Activated naive CD8-positive, alpha-beta T cell treated with anti-CD3 and anti-CD28 coated beads, Interleukin-2, amount 50 U/mL, for 24 hours (primary cell): ENCODE measurements at places on chromosomes 13 and 19.

DNA sequence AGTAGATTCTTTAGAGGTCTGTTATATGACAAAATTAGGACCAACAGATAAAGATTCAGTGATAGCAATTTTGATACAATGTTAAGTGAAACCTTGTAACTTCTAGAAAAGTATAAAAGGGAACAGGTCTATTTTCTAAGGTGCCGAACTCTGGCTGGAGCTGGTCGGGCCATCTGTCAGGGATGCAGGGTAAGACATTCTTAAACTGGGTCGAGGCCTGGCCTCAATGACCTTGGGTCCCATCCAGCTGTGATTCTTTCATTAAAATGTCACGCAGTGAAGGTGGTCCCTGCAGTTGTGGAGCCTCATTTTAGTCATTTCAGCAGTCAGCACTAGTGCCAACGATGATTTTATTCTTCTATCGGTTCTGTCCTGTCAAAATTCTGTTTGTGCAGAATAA is 271.9 kb upstream of the SPRY2 start:
- H3K4me1 ChIP-seq = no peaks in the 10 kb centered on the region
- no peak overlapping the region for H3K27ac ChIP-seq
- H3K36me3 ChIP-seq = no peaks in the 10 kb centered on the region
- no peaks in the 10 kb centered on the region for H3K27me3 ChIP-seq
- no peak for DNase-seq

- peak; percentile 56 for DNase-seq
- peak overlapping the region; percentile 78 for H3K27ac ChIP-seq
- no peaks in the 10 kb centered on the region for H3K36me3 ChIP-seq
Observed at GRCh38 chr19:6108721-6109633, 1.3 kb downstream of the RFX2 start.

GRCh38 chr13:113096745-113097305 is 8.8 kb upstream of the F7 start:
- no peaks in the 10 kb centered on the region for H3K36me3 ChIP-seq
- H3K27me3 ChIP-seq = no peaks in the 10 kb centered on the region
- H3K27ac ChIP-seq = no peak overlapping the region
- no peak overlapping the region for H3K4me3 ChIP-seq
- H3K4me1 ChIP-seq = no peaks in the 10 kb centered on the region
- DNase-seq = no peak

- no peaks in the 10 kb centered on the region for H3K4me1 ChIP-seq
- H3K4me3 ChIP-seq = no peak overlapping the region
- H3K36me3 ChIP-seq = peaks cover 2% of the 10 kb centered on the region
- no peaks in the 10 kb centered on the region for H3K27me3 ChIP-seq
- no peak for DNase-seq
Observed at GRCh38 chr19:5036698-5037563, 68.0 kb downstream of the KDM4B start.

GRCh38 chr19:19740755-19741154 is 7.8 kb upstream of the ZNF14 start:
- H3K4me3 ChIP-seq = no peak overlapping the region
- H3K4me1 ChIP-seq = no peaks in the 10 kb centered on the region
- no peak overlapping the region for H3K27ac ChIP-seq
- no peaks in the 10 kb centered on the region for H3K27me3 ChIP-seq
- H3K36me3 ChIP-seq = no peaks in the 10 kb centered on the region

GRCh38 chr13:107834717-107835116 is 380.6 kb downstream of the LIG4 start:
- no peaks in the 10 kb centered on the region for H3K27me3 ChIP-seq
- H3K4me1 ChIP-seq = no peaks in the 10 kb centered on the region
- H3K27ac ChIP-seq = no peak overlapping the region
- H3K4me3 ChIP-seq = no peak overlapping the region

- peaks cover 9% of the 10 kb centered on the region for H3K36me3 ChIP-seq
- H3K27me3 ChIP-seq = peaks cover 11% of the 10 kb centered on the region
- no peak overlapping the region for H3K4me3 ChIP-seq
- no peak overlapping the region for H3K27ac ChIP-seq
- peaks cover 17% of the 10 kb centered on the region for H3K4me1 ChIP-seq
- DNase-seq = no peak
Observed at GRCh38 chr19:11485245-11485837, 4.5 kb upstream of the ELAVL3 start.

DNA sequence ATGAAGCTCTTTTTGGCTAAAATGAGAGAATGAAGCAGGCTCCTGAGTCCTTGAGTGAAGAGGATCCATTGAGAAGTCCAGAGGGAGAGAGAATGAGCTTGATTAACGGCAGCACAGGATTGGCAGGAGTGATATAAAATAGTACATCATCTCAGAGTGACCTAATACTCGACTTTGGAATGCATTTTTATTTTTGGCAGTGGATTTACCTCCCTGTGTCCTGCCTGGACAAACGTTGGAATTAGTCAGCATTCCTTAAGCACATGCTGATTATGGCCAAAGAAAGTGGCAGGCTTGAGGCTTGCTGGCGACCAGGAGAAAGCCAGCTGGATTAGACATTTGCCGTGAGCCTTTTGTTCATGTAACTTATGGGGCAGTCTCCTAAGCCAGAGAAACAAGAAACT is 22.9 kb downstream of the LRCH1 start:
- no peak overlapping the region for H3K27ac ChIP-seq
- no peaks in the 10 kb centered on the region for H3K27me3 ChIP-seq
- peaks cover 9% of the 10 kb centered on the region for H3K36me3 ChIP-seq
- peaks cover 73% of the 10 kb centered on the region for H3K4me1 ChIP-seq

DNA sequence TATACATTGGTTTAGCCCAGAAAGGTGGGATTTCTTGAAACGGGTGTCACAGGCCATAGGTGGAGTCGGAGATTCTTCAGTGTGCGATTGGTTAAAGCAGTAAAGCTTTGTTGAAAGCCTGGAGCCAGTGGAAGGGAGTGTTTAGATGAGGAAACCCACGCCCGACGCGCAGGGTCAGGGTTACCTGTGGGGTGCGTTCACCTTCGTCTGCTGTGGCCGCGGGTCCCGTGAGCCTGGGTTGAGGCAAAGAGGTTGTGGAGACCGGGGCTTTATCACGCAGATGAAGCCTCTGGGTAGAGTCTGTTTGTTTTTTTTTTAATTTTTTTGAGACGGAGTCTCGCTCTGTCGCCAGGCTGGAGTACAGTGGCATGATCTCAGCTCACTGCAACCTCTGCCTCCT is 30.4 kb downstream of the ATP11A start:
- no peak overlapping the region for H3K4me3 ChIP-seq
- H3K4me1 ChIP-seq = peaks cover 15% of the 10 kb centered on the region
- DNase-seq = no peak
- no peaks in the 10 kb centered on the region for H3K36me3 ChIP-seq
- H3K27ac ChIP-seq = no peak overlapping the region

DNA sequence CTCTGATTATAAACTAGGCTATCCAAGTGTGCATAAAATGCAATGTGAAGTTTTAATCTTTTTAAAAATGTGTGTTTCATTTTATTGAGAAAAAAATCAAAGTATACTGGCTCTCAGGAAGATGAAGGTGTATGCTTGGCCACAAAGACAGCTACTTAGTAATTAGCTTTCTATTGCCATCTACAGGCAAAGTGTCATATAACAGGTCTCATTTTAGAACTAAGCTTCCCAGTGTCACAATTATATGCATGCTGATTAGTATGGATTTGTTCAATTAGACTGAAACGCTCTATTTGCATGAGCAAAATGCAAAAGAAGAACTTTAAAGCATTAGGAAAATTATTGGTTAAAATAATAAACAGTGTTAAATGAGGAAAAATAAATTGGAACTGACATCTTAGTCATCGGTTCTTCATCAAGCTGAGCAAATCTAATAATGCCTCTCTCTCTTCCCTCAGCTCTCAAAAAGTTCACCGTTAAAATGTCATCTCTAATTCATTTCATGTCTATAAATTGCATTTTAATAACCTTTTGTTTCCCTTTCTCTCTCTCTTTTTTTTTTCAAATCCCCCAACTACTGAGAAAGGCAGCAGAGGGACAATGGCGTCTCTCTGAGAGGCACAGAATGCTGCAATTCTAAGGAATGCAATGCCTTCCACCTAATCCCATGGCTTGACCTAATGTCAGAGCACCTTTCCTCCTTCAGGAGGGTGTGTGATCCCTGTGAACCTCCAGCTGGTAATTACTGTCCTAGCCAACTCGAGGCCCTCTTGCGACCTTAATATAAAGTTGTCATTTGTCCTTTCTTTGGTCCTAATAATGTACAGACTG is 313.1 kb upstream of the MAB21L1 start:
- no peak for DNase-seq
- H3K27me3 ChIP-seq = peaks cover 5% of the 10 kb centered on the region
- no peaks in the 10 kb centered on the region for H3K36me3 ChIP-seq
- no peak overlapping the region for H3K27ac ChIP-seq

DNA sequence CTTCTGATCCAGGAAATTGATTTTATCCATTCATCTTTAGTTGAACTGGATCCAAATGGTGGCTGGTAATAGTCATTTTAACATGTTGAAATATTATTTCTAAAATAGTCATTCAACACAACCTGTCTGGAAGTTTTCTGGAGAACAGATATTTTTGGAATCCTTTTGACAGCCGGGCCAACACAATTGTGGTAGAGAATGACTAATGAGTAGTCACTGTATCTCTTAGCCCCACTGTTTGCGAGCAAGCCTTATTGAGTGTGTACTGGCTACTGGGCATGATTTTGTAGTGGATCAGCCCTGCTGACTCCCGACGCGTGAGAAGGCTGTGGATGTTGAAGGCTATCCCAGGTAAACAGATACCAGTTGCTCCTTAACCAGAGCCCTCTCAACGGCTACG is 383.4 kb downstream of the ZNF536 start:
- no peaks in the 10 kb centered on the region for H3K36me3 ChIP-seq
- H3K4me3 ChIP-seq = no peak overlapping the region
- no peaks in the 10 kb centered on the region for H3K4me1 ChIP-seq
- H3K27me3 ChIP-seq = peaks cover 2% of the 10 kb centered on the region
- no peak overlapping the region for H3K27ac ChIP-seq

- H3K4me3 ChIP-seq = peak overlapping the region; percentile 98
- peak; percentile 92 for DNase-seq
- H3K36me3 ChIP-seq = peaks cover 14% of the 10 kb centered on the region
- peak overlapping the region; percentile 95 for H3K27ac ChIP-seq
Observed at GRCh38 chr19:1875646-1876495, 9.4 kb downstream of the ABHD17A start.

DNA sequence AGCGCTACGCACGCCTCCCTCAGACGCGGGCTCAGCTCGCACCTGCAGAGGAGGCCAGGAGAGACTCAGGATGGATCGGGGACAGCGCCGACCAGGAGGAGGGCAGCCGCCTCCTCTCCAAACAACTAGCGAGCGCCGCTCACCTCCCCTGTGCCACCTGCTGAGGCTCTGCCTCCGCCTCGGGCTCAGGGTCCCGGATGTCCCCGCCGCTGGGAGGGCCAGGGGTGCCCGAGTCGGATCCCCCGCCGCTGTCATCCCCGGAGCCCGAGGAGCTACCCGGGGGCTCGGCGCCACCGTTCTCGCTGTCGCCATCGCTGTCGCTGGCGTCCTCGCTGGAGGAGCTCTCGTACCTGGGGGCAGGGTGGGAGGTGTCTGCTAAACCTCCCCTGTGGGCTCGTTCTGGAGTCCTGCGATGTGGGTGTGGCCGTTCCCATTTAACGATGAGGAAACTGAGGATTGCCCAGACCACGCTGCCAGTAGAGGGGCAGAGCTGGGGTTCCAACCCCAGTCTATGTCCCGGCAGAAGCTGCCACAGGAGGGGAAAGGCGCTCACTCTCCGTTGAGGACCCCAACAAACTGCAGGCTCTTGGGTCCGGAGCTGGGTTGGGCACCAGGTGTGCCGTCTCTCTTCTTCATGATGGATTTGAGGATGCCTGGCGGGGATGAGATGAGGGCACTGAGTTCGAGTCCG is 9.2 kb downstream of the KANK3 start:
- no peak overlapping the region for H3K4me3 ChIP-seq
- peaks cover 34% of the 10 kb centered on the region for H3K27me3 ChIP-seq
- H3K36me3 ChIP-seq = no peaks in the 10 kb centered on the region

- peaks cover under 1% of the 10 kb centered on the region for H3K4me1 ChIP-seq
- no peak overlapping the region for H3K4me3 ChIP-seq
- H3K27ac ChIP-seq = no peak overlapping the region
- no peaks in the 10 kb centered on the region for H3K36me3 ChIP-seq
- H3K27me3 ChIP-seq = peaks cover 4% of the 10 kb centered on the region
Observed at GRCh38 chr13:43245374-43245964, 222.1 kb downstream of the DNAJC15 start.

- H3K27ac ChIP-seq = no peak overlapping the region
- no peak for DNase-seq
- H3K27me3 ChIP-seq = peaks cover 7% of the 10 kb centered on the region
- no peaks in the 10 kb centered on the region for H3K36me3 ChIP-seq
- no peak overlapping the region for H3K4me3 ChIP-seq
- H3K4me1 ChIP-seq = no peaks in the 10 kb centered on the region
Observed at GRCh38 chr19:31013384-31014020, 335.7 kb downstream of the TSHZ3 start.

- peaks cover 60% of the 10 kb centered on the region for H3K36me3 ChIP-seq
- H3K27ac ChIP-seq = peak overlapping the region; percentile 15
- H3K4me3 ChIP-seq = no peak overlapping the region
- DNase-seq = no peak
- H3K4me1 ChIP-seq = peaks cover 65% of the 10 kb centered on the region
Observed at GRCh38 chr13:99339736-99340397, 32.7 kb upstream of the GPR183 start.

- H3K27ac ChIP-seq = no peak overlapping the region
- H3K36me3 ChIP-seq = no peaks in the 10 kb centered on the region
- peaks cover 18% of the 10 kb centered on the region for H3K27me3 ChIP-seq
- H3K4me1 ChIP-seq = no peaks in the 10 kb centered on the region
- H3K4me3 ChIP-seq = no peak overlapping the region
- DNase-seq = no peak
Observed at GRCh38 chr19:5880604-5881078, 10.3 kb upstream of the FUT5 start.

- H3K4me1 ChIP-seq = peaks cover 23% of the 10 kb centered on the region
- no peak for DNase-seq
- no peaks in the 10 kb centered on the region for H3K27me3 ChIP-seq
- H3K27ac ChIP-seq = no peak overlapping the region
Observed at GRCh38 chr19:58007285-58007684, 4.7 kb upstream of the ZNF606 start.

DNA sequence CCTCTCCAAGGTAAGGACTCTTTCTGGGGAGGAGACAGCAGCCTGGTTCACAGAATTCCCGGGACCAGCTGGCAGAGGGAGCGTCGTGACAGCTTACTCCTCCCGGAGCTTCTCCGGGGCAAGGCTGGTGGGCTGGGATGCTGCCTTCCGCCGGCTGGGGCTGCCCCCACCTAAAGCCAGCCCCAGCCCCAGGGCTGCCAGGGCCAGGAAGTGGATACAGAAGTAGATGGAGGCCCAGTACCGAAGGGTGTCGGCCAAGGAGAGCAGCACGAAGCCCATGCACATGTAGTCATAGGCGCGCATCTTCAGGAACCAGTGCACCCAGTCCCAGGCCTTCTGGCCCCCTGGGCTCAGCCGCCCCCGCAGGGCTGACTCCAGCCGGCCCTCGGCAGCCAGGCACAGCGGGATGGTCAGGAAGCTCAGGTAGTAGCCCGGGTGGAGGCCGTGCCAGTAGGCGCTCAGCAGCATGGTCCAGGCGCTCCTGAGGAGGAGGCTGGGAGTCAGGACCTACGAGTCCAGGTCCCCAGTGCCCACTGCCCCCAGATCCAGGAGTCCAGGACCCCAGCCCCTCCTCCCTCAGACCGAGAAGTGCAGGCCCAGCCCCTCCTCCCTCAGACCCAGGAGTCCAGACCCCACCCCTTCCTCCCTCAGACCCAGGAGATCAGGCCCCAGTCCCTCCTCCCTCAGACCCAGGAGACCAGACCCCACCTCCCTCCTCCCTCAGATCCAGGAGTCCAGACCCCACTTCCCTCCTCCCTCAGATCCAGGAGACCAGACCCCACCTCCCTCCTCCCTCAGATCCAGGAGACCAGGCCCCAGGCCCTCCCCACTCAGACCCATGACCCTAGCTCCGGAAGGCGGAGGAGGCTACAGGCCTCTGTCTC is 1.2 kb upstream of the TMC4 start:
- H3K27me3 ChIP-seq = no peaks in the 10 kb centered on the region
- DNase-seq = no peak
- H3K36me3 ChIP-seq = peaks cover 18% of the 10 kb centered on the region
- H3K27ac ChIP-seq = no peak overlapping the region
- H3K4me3 ChIP-seq = no peak overlapping the region
